Fibroblast of skin of abdomen (primary cell): ENCODE measurements at places on chromosomes 13 and 19.

GRCh38 chr13:29448174-29448573 is 147.3 kb downstream of the SLC7A1 start:
- no peak for DNase-seq

- DNase-seq, result no peak
These were observed 405.9 kb downstream of the ZNF536 start for GRCh38 chr19:30778061-30778460.

- no peak for DNase-seq
These were observed 2.3 kb downstream of the ATP11A start for GRCh38 chr13:112692104-112692503.

DNA sequence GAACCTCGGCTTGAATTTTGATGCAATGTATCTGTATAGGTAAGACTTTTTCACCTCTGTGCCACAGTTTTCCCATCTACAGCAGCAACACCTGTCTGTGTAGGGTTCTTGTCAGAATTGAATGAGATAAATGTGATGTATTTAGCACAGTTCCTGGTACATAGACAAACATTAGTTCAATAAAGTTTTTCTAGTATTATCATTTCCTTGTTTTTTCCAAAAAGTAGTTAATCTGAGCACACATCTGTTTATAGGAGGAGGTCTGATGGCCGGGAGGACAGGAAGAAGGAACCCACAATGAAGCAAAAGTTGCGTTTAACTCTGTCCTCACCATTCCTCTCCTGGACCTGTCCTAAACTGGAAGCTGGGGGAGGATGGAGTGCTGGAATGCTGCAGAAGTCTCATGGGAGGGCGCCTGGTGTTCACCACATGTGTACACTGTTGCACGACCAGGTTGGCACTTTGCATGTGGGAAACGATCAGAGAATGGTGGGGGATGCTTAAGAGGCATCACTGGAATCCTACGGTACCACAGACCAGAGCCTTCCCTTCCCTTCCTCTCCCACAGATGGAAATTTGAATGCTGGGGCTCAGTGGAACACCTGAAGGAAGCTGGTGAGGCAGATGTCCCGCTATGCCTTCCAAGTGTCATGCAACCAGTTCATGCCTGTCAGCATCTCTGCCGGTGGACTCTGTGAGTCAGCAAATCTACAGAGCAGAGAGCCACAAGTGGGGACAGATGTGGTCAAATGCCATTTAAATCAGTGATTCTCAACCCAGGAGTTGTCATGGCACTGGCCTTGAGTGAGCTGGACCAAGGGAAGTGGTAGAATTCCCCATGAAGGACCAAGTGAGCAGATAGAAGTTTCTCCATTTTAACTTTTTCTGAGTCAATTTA is 315.6 kb downstream of the DLEU7 start:
- no peak for DNase-seq

- DNase-seq, result peak; percentile 53
These were observed 511.8 kb upstream of the NBEA start for GRCh38 chr13:34430294-34430693.

DNA sequence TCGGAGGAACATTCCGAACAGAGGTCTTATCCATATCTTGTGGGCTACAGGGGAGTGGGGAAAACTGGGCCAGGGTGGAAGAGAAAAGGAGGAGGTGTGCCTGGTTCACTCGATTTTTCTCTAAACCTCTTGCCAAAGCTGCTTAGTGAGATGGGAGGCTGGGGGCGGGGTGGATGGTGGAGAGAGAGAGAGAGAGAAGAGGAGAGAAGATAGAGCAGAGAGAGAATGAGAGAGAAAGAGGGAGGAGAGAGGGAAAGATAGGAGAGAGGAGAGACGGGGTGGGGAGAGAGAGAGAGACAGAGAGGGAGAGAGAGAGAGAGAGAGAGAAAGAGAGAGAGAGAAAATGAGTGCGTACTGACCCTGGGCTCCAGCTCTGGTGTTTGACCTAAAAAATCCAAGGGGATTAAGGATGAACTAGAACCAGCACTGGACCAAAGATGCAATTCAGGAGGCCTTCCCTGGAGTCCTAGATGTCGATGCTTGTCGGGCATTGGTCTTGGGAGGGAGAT is 14.1 kb downstream of the NOVA2 start:
- DNase-seq, result no peak

- DNase-seq, result no peak
These were observed 406.8 kb downstream of the DACH1 start for GRCh38 chr13:71460211-71460610.

- DNase-seq, result no peak
These were observed 6.1 kb upstream of the ZNF543 start for GRCh38 chr19:57314146-57314545.

DNA sequence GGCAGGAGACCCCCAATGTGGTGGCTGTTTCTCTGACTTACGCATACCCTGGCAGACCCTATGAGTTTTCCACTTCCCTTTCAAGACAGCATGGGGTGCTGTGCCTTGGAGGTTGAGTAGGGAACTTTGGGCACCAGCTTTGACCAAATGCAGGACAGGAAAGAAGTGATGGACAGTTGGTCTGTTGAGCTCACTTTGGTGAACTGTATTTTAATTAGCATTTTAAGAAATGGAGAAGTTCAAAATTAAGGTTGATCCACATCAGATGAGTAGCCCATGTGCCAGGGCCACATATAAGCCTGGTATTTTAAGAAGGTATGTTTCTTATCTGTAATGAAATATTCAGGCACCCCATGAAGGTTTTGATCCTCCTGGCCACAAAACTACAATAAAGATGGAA is 46.1 kb upstream of the RAP2A start:
- DNase-seq, result no peak

GRCh38 chr19:2706251-2706650 is 3.8 kb upstream of the GNG7 start:
- DNase-seq, result no peak

- DNase-seq, result no peak
These were observed 3.3 kb downstream of the ZNF414 start for GRCh38 chr19:8510589-8511115.

GRCh38 chr13:50910485-50910805 is 854 bp downstream of the RNASEH2B start:
- peak; percentile 44 for DNase-seq

GRCh38 chr13:25901460-25902376 is 150.1 kb downstream of the SHISA2 start:
- DNase-seq, result peak; percentile 45

GRCh38 chr13:76708138-76708688 is 178.0 kb downstream of the KCTD12 start:
- DNase-seq, result no peak

DNA sequence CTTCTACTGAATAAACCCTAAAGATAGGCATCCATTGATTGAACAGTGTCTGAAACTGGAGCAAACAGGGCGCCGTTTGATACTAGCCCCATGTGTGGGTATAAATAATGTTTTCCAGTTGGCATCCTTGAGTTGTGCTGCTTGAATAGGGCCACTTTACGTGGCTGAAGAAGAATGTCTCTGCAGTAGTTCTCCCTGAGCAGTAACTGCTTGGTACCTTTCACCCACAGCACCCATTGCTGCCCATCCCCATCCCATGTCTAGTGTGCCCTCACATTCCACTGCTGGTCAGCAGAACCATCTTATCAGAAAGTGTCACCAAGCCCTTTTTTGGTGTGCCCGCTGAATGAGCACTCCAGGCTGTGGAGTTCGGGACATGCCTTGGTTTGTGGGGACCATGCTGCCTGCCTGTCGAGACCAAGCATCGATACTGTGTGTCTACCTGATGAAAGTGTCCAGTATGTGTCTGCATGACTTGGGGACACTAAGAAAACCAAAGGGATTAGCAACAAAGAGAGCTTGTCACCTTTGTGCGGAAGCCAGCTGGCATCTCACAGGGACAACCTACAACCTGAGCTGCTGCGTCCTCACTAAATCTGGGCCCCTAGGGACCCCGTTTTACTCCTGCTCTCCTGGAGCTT is 162.0 kb downstream of the TM9SF2 start:
- no peak for DNase-seq

DNA sequence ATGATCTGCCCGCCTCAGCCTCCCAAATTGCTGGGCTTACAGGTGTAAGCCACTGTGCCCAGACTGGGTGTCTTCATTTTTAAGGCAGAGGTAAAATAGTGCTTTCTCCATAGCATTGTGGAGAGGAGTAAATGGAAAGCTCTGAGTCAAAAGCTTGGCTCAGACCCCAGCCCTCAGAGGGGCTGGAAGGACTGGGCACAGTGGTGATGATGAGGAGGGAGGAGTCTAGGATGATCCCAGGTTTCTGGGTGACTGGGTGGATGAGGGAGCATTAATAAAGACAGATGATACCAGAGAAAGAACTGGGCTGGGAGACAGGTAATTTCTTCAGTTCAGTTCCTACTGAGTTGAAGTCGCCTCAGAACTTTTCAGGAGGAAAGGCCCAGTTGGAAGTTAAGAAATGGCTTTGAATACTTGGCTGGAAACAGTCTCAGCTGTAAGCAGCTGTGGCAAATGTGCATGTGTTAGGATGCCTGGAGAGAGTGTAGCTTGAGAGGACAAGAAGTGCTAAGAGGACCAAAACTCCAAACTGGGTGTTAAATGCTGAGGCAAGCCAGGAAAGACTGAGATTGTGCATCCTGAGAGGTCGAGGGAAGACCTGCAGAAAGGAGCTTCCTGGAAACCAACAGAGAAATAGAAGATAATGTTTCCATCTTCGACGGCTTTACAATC is 37.1 kb upstream of the MEDAG start:
- peak; percentile 43 for DNase-seq

- DNase-seq, result no peak
These were observed 1.2 kb downstream of the SPART start for GRCh38 chr13:36344886-36345437.

DNA sequence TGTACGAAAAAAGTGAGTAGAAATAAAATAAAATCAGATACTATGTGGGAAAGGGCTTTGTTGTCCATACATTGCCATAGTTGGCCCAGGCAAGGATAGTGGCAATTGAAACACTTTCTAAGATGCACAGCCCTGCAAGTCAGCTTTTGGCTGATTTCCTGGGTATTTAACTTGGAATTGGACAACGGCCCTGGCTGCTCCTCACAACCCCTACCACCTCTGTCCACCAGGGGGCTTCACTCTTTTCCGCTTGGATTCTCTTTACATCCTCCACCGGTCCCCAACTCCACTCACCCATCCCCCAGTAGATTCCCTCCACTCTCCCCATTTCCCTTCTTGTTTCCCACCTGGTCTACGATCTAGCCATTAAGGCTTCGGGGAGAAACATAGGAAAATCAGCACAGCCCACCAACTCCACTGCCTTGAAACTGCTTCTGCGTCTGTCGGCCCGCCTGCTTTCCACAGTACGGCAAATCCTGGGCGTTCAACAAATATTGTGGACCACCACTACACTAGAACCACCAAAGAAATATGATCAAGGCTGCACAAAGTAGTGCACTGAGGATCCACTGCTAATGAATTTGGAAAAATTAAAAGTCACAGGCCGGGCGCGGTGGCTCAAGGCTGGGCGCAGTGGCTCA is 48.6 kb upstream of the GTF3A start:
- DNase-seq, result peak; percentile 74

GRCh38 chr13:30787738-30788525 is 52.6 kb downstream of the ALOX5AP start:
- no peak for DNase-seq

GRCh38 chr19:50705422-50706019 is 14.1 kb downstream of the SHANK1 start:
- DNase-seq, result peak; percentile 75

GRCh38 chr13:74450525-74450845 is 316.3 kb upstream of the KLF12 start:
- DNase-seq, result no peak

DNA sequence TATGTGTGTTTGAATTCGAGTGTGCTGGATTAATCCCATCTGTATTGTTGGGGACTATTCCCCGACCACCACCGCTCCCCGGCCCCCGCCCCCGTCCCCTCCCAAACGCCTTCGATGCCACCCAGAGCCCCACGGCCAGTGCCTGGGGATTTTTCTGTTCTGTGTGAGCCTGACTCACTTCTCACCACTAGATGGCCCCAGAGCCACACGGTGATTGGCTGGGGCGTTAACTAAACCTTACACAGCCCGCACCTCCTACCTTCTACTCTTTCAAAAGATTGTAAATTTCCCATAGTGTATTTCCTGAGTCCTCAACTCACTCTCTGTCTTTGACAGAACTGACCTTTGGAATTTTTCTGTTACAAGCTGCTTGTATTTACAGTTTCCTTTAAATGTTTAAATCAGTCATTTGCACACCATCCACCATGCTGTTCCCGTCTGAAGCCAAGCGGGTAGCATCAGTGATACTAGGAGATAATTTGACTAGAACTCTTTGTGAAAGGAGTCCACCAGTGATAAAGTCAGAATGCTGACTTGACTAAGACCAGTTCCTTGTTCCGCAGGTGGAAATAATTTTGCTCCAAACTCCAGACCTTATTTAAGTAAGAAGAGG is 61.4 kb downstream of the RFX2 start:
- DNase-seq, result peak; percentile 75

DNA sequence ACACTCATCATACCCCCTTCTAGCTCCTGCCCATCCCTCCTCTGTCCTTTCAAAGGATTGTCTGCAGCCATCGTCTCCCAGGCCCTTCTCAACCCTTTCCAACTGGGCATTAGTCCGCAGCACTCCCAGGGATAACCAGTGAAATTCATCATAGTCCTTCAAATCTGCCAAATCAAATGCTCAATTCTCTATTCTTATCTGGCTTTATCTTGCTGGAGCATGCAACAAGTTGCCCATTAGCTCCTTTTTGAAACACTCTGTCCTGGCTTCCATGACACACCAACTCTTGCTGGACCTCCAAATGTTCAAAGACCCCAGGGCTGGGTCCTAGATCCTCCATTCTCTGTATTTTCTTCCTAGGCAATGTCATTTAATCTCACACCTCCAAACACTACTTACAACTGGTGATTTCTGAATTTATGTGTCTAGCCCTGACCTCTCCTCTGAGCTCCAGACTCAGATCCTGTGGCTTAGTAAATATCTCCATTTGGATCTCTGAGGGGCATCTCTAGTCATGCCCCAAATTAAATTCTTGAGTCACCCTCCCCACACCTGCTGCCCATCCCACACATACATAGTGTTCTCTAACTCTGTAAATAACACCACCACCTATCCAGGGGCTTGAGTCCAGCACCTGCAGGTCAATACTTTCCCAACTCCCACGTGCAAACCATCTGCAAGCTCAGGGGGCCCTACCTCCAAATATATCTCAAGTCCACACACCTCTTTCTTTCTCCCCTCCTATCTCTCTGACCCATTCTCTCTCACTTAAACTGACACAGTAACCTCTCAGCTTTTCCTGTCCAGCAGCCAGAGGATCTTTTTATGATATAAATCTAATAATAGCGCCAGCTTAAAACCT is 9.1 kb upstream of the ANKRD10 start:
- DNase-seq, result no peak

DNA sequence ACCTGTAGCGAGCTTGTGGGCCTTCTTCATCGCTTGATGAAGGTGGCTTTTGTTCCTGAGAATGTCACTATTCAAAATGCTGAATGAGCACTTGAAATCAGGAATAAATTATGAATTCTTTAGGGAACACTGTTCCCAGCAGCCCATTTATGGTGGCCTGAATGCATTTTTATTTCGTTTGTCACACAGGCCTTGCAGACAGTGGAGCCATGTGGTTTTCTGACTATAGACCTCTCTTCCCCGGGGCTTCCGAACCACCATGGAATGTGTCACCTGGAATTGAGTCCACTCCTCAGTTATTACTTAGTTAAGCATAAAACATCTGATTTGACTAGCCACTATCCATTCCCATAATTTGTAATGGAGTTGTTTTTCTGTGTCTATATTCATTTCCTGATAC is 396.9 kb downstream of the IRS2 start:
- DNase-seq, result peak; percentile 83

- no peak for DNase-seq
These were observed 114.8 kb downstream of the SUCLA2 start for GRCh38 chr13:47886314-47886713.
